RWPE2 (cell line): ENCODE measurements at places on chromosomes 7 and 10.

DNA sequence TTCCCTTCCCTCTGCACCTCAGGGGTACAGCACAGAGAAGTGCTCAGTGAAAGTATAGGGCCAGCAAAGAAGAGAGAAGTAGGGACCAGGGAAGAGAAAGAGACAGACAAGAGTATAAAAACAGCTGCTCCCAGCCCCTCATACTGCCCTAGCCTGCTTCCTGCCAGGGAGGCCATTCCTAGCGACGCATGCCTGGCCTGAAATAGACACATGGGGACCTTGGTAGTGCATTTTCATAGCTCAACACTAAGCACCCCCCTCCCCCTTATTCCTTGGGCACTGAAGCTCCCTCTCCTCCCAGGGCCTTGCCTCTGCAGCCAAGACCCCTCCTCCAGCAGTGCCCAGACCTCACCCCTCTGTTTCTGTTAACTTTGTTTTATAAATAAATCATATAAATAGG lies 64.7 kb downstream of the ZMIZ1 start:
- no peak overlapping the region for H3K4me3 ChIP-seq
- DNase-seq, result no peak
- no peaks in the 10 kb centered on the region for H3K27me3 ChIP-seq
- peaks cover 7% of the 10 kb centered on the region for H3K4me1 ChIP-seq
- H3K27ac ChIP-seq, result no peak overlapping the region

DNA sequence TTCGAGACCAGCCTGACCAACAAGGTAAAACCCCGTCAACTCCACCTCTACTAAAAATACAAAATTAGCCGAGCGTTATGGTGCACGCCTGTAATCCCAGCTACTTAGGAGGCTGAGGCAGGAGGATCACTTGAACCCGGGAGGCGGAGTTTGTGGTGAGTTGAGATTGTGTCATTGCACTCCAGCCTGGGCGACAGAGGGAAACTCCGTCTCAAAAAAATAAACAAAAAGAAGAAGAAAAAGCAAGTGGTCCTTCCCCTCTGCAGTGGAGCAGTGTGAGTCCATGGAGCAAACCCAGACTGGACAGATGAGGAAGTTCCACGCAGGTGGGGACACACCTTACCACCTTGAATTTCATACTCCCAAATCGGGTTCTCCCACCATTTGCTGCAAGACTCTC lies 13.1 kb upstream of the SERPINE1 start:
- H3K27me3 ChIP-seq, result no peaks in the 10 kb centered on the region
- peak overlapping the region; percentile 89 for H3K27ac ChIP-seq
- no peak overlapping the region for H3K4me3 ChIP-seq
- peaks cover 18% of the 10 kb centered on the region for H3K4me1 ChIP-seq
- no peak for DNase-seq

DNA sequence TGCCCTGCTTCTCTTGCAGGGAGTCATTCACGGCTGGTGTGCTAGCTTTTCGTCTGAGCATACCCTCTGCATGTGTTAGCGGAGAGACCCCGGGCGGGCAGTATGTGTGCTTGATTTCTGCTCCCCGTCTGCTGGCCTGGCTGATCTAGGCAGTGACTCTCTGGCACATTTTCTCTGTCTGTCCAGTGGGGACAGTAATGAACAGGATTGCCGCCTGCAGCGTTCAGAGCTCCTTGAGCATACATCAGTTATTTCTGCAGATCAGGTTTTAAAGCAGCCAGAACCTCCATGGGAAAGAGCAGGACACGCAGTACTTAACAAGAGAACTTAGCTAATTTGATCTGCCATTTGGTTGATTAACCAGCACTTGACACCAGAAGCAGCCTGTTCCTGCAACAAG lies 242.5 kb downstream of the CELF2 start:
- no peaks in the 10 kb centered on the region for H3K36me3 ChIP-seq
- no peak for DNase-seq

DNA sequence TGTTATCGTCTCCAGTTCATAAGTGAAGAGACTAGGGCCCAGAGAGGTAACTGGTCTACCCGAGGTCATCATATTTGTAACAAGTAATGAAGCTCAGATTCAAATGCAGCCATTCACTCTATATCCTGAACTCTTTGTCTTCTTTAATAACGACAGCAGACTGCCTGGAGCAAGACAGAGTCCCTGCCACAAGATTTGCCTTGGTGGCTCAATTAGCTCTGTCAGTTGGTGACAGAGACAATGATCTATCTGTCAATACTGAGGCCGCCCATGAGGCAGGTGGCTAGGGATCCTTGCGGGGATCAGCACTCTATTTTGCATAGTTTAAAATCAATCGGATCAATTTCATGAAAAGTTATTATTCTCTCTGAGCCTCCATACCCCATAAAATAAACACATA lies 43.9 kb downstream of the SH3PXD2A start:
- H3K36me3 ChIP-seq, result peaks cover 28% of the 10 kb centered on the region
- H3K27me3 ChIP-seq, result no peaks in the 10 kb centered on the region
- H3K27ac ChIP-seq, result no peak overlapping the region
- no peak for DNase-seq

DNA sequence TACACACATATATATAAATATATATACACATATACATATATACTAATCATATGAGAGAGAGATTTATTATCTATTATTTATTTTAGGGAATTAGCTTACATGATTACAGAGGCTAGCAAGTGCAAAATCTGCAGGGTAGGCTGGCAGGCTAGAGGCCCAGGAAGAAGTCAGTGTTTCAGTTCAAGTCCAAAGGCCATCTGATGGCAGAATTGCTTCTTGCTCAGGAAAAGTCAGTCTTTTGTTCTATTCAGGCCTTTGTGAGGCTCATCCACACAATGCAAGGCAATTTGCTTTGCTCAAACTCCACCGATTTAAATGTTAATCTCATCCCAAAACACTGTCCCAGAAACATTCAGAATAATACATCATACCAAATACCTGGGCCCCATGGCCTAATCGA lies 2.6 kb upstream of the C10orf120 start:
- H3K36me3 ChIP-seq, result no peaks in the 10 kb centered on the region
- no peaks in the 10 kb centered on the region for H3K27me3 ChIP-seq
- H3K4me3 ChIP-seq, result no peak overlapping the region
- H3K4me1 ChIP-seq, result no peaks in the 10 kb centered on the region
- no peak overlapping the region for H3K27ac ChIP-seq

GRCh38 chr10:113017376-113017775 lies 67.3 kb downstream of the TCF7L2 start:
- H3K4me3 ChIP-seq, result no peak overlapping the region
- H3K36me3 ChIP-seq, result 0 out of 2 replicates have a peak, but pooled peaks cover 3% of the 10 kb centered on the region
- H3K27me3 ChIP-seq, result no peaks in the 10 kb centered on the region
- no peaks in the 10 kb centered on the region for H3K4me1 ChIP-seq

- H3K4me1 ChIP-seq, result no peaks in the 10 kb centered on the region
- H3K27ac ChIP-seq, result no peak overlapping the region
- H3K4me3 ChIP-seq, result no peak overlapping the region
- DNase-seq, result no peak
These were observed 7.1 kb upstream of the IL2RA start for GRCh38 chr10:6069081-6069931.

- no peaks in the 10 kb centered on the region for H3K36me3 ChIP-seq
- H3K4me3 ChIP-seq, result no peak overlapping the region
- DNase-seq, result no peak
- H3K27ac ChIP-seq, result no peak overlapping the region
- H3K27me3 ChIP-seq, result no peaks in the 10 kb centered on the region
These were observed 59.3 kb downstream of the BMPER start for GRCh38 chr7:33964417-33965182.

DNA sequence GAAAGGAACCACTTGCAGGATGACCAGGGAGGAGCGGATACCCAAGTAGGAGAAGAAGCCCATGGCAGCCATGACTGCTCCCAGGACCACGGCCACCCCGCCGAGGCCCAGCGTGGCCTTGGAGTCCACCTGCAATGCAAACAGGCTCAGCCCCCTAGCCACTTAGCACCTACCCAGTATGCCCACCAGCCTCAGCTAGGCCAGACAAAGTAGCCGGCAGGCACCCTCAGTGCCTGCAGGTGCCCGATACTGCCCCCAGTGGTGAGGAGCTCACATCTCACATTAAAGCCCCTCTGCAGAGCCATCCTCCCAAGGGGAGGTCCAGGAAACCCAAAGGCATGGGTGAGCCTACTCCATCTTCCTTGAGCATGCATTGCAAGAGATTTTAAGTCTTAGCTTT lies 6.6 kb downstream of the NPC1L1 start:
- H3K36me3 ChIP-seq, result no peaks in the 10 kb centered on the region
- no peak overlapping the region for H3K27ac ChIP-seq
- H3K27me3 ChIP-seq, result no peaks in the 10 kb centered on the region
- no peak overlapping the region for H3K4me3 ChIP-seq

GRCh38 chr10:34655286-34656170 lies 159.6 kb downstream of the PARD3 start:
- no peak overlapping the region for H3K4me3 ChIP-seq
- H3K4me1 ChIP-seq, result no peaks in the 10 kb centered on the region
- H3K27me3 ChIP-seq, result no peaks in the 10 kb centered on the region
- H3K27ac ChIP-seq, result no peak overlapping the region

- DNase-seq, result no peak
- H3K4me3 ChIP-seq, result no peak overlapping the region
- no peaks in the 10 kb centered on the region for H3K27me3 ChIP-seq
- H3K36me3 ChIP-seq, result no peaks in the 10 kb centered on the region
- no peaks in the 10 kb centered on the region for H3K4me1 ChIP-seq
These were observed 40.3 kb upstream of the YAE1 start for GRCh38 chr7:39525926-39526325.
